ENCODE measurements at places on chromosomes 7 and 10. TPM values are rescaled to one million over a fixed set of nuclear protein-coding genes. Genes with fewer than 3 reads are reported as not detected.

Gene NKX1-2
- total RNA-seq = not detected

Gene SFRP5
- total RNA-seq = not detected

Gene TMEM196
- total RNA-seq = not detected

Gene TEX36
- total RNA-seq = not detected

Gene SAMD9L
- 7.9 TPM for total RNA-seq

Gene IDI2
- not detected for total RNA-seq

Gene TRPV5
- not detected for total RNA-seq

Gene SSMEM1
- not detected for total RNA-seq

Gene GRIFIN
- total RNA-seq = not detected
